ENCODE measurements at places on chromosomes 13 and 19.

DNA sequence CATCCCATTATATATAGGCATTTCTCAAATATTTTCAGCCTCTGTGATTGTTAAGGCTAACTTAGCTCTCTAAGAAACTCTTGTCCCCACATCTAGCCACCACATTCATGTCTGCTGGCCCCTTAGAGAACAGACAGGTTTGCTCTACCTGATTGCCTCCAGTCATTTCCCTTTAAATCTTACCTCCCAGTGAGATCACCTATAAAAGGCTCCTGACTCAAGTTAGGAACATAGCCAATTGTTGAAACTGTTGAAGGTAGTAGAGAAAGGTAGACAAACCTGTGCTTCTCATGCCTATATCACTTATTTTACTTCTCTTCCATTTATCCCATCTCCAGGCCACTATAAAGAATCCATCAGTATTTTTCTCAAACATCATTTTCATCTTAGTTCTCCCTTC, 771.4 kb downstream of the DIAPH3 start:
- no peak overlapping the region for H3K27ac ChIP-seq
- no peak overlapping the region for H3K4me3 ChIP-seq
- H3K27me3 ChIP-seq, result no peaks in the 10 kb centered on the region
- DNase-seq, result no peak
- H3K36me3 ChIP-seq, result no peaks in the 10 kb centered on the region
- H3K4me1 ChIP-seq, result no peaks in the 10 kb centered on the region

GRCh38 chr13:23628250-23628649, 58.0 kb downstream of the TNFRSF19 start:
- no peaks in the 10 kb centered on the region for H3K27me3 ChIP-seq
- no peak overlapping the region for H3K4me3 ChIP-seq
- no peak for DNase-seq
- no peaks in the 10 kb centered on the region for H3K36me3 ChIP-seq
- no peak overlapping the region for H3K27ac ChIP-seq

- peak; percentile 46 for DNase-seq
- no peaks in the 10 kb centered on the region for H3K27me3 ChIP-seq
- H3K36me3 ChIP-seq, result peaks cover 52% of the 10 kb centered on the region
- no peak overlapping the region for H3K4me3 ChIP-seq
- H3K27ac ChIP-seq, result no peak overlapping the region
Observed at GRCh38 chr19:44869733-44870470, 21.2 kb upstream of the TOMM40 start.

GRCh38 chr13:67726979-67727378, 496.8 kb upstream of the PCDH9 start:
- no peak for DNase-seq
- no peaks in the 10 kb centered on the region for H3K27me3 ChIP-seq
- H3K27ac ChIP-seq, result no peak overlapping the region
- no peaks in the 10 kb centered on the region for H3K36me3 ChIP-seq
- no peaks in the 10 kb centered on the region for H3K4me1 ChIP-seq

DNA sequence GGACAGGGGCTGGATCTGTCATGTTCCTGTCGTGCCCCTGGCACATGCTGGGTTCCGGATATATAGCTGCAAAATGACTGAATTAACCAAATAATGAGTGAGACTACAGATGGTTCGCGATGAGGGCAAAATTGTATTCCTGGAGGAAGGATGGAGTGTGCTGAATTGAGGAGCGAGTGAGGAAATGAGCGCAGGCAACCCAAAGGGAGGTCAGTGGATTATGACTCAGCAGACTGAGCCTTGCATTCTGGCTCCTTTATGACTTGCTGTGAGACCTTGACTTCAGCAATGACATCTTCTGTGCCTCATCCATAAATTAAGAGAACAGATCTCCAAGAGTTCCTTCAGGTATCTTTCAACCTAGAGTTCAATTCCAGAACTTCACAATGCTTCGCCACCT, 115.0 kb upstream of the CLDN10 start:
- H3K4me3 ChIP-seq, result no peak overlapping the region
- H3K27ac ChIP-seq, result no peak overlapping the region
- H3K4me1 ChIP-seq, result no peaks in the 10 kb centered on the region
- no peak for DNase-seq

DNA sequence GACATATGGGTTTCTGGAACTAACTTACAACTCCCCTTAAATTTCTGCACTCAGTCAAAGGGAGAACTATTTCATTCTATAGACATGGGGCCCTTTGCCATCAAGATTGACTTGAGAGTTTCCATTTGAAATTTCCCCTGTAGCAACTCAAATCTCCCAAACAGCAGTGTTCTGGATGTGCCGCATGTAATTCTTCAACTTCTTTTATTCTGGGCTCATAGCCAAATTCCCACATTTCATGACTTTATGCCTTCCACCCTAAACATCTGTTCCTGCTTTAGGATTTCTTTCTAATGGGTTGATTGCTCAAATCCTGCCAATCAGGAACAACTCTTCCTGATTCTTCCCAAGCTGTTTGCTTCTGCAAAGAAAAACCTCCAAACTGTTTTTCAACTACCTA, 336.0 kb downstream of the TBC1D4 start:
- no peaks in the 10 kb centered on the region for H3K4me1 ChIP-seq
- no peak overlapping the region for H3K4me3 ChIP-seq
- H3K27me3 ChIP-seq, result no peaks in the 10 kb centered on the region
- H3K36me3 ChIP-seq, result no peaks in the 10 kb centered on the region
- DNase-seq, result no peak

- DNase-seq, result no peak
- no peaks in the 10 kb centered on the region for H3K27me3 ChIP-seq
- H3K4me3 ChIP-seq, result no peak overlapping the region
- peaks cover 12% of the 10 kb centered on the region for H3K4me1 ChIP-seq
Observed at GRCh38 chr19:48988860-48989259, 4.2 kb downstream of the GYS1 start.

- no peak overlapping the region for H3K27ac ChIP-seq
- DNase-seq, result no peak
- no peaks in the 10 kb centered on the region for H3K27me3 ChIP-seq
- H3K36me3 ChIP-seq, result no peaks in the 10 kb centered on the region
- H3K4me1 ChIP-seq, result peaks cover 4% of the 10 kb centered on the region
Observed at GRCh38 chr13:105816994-105817393, 718.5 kb downstream of the EFNB2 start.

DNA sequence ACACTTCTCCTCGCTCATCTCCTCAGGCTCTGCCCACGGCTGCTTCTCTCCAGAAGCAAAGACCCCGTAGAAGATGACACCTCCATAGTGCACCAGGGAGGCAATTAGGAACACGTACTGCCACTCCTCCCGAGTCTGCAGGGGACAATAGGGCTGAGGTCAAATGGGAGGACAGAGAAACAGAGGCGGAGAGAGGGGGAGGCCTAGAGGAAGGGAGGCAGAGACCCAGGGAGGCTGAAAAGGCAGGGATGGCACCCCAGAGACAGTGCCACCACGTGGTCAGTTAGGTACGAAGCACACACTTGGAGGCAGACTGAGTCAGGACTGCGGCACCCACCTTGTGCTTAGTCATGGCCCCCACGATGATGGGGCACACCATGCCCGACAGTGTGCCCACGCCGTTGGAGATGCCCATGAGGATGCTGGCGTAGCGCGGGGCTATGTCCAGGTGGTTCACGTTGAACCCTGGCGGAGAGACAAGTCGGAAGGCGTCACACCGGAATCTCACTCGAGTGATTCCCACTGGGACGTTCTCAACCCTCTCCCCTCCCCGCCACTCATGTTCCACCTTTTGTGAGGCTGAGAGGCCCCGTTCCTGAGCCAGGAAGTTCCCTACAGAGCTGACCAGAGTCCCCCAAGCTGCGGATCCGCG, 5.6 kb downstream of the GFY start:
- no peaks in the 10 kb centered on the region for H3K36me3 ChIP-seq
- no peak overlapping the region for H3K27ac ChIP-seq
- no peaks in the 10 kb centered on the region for H3K4me1 ChIP-seq
- DNase-seq, result no peak

DNA sequence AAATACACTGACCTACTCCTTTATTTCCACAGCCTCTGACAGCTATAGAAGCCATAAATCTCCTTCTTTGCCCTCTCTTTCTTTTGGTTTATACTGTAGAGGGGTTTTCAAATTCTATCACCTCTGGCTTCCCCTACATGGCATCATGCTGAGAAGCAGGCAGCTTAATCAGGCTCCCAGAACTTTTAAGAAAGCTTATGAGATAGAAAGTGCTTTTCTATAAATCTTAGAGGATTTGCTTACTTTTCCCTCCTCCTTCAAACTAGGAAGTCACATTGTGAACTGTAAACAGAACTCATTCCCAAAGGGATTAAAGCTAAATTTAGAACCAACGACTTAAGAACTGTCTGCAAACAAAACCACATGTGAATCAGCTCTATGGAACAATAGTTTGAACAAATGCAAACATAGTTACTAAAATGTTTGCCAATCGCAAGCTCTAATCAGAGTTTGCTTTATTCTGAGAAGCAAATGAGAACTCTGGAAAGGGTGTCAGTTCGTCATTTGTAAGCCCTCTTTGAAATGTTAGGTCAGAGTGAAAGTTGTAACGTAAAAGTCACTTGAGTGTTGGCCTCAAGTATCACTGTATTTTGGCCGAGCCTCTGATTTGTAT, 344.1 kb downstream of the RFC3 start:
- no peaks in the 10 kb centered on the region for H3K27me3 ChIP-seq
- peaks cover 8% of the 10 kb centered on the region for H3K4me1 ChIP-seq
- no peak overlapping the region for H3K4me3 ChIP-seq
- no peaks in the 10 kb centered on the region for H3K36me3 ChIP-seq

DNA sequence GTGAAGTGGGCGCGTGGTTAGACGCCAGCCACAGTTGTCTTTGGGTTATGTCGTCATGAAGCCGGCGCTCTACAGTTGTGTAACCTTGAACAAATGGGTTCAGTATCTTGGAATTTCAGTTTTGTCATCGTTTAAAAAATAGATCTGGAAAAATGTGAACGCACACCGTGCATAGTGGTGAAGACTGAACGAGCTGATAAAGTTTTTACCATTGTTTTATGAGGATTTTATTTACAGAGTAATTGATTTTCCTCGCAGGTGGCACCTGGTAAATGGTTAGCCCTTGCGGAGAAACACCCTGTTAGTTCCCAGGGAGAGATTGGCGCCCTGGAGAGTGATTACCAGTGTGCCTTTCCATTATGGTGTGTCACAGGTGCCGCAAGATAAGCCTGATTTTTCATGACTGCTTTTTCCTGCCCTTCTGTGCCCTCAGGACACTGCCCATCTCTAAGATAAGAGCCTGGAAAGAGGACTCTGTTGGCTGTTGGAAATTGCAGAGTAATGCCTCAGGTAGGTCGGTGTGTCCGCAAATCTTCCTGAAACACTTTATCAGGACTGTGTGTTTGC, 577 bp downstream of the ZNF181 start:
- no peak for DNase-seq
- peak overlapping the region; percentile 98 for H3K27ac ChIP-seq
- H3K36me3 ChIP-seq, result peaks cover 11% of the 10 kb centered on the region

GRCh38 chr19:30107251-30107650, 165.2 kb downstream of the URI1 start:
- no peak for DNase-seq
- H3K36me3 ChIP-seq, result no peaks in the 10 kb centered on the region
- H3K27me3 ChIP-seq, result 0 out of 2 replicates have a peak, but pooled peaks cover 15% of the 10 kb centered on the region
- H3K4me1 ChIP-seq, result no peaks in the 10 kb centered on the region

DNA sequence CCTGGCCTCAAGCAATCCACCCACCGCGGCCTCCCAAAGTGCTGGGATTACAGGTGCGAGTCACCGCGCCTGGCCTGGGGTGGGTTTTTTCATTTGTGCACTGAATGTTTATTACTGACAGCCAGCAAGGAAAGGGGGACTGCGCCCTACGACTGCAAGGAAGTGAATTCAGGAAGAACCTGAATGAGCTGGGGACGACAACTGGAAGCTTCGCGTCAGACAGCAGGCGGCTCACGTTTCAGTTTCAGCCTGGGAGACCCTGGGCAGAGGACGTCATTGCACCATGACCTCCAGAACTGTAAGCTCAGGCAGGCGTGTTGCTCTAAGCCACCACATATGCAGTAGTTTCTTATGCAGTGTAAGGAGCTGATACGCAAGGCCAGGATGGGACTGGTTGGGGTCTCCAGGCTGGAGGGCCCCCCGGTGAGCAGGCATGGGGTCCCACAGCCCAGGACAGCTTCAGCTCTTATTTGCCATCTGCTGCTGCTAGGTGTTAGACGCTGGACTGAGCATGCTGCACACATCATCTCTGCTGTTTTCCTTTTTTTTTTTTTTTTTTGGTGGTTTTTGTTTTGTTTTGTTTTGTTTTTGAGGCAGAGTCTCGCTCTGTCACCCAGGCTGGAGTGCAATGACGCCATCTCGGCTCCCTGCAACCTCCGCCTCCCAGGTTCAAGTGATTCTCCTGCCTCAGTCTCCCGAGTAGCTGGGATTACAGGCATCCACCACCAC, 66.6 kb downstream of the GADD45B start:
- H3K27me3 ChIP-seq, result no peaks in the 10 kb centered on the region
- H3K4me3 ChIP-seq, result peak overlapping the region; percentile 20
- H3K36me3 ChIP-seq, result no peaks in the 10 kb centered on the region
- peak; percentile 84 for DNase-seq
- peak overlapping the region; percentile 38 for H3K27ac ChIP-seq

DNA sequence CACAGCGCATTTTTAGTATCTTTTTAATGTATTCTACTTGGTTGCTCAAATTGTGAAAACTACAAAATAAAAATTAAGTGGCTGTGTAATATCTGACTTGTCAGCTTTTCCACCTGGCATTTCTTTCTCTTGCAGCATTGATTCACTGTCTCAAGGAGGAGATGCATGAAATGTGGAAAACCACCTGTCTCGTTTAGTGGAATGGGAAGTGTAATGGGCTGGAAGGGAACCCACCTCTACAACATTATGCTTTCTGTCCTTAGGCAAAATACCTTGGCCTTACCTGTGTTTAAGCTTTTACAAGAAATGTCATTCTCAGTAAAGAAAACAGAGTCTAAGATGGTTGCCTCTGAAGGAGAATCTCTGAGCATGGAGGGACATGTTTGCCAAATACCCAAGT, 67.8 kb downstream of the FAM216B start:
- no peaks in the 10 kb centered on the region for H3K27me3 ChIP-seq
- no peaks in the 10 kb centered on the region for H3K4me1 ChIP-seq
- no peak overlapping the region for H3K27ac ChIP-seq
- DNase-seq, result no peak

DNA sequence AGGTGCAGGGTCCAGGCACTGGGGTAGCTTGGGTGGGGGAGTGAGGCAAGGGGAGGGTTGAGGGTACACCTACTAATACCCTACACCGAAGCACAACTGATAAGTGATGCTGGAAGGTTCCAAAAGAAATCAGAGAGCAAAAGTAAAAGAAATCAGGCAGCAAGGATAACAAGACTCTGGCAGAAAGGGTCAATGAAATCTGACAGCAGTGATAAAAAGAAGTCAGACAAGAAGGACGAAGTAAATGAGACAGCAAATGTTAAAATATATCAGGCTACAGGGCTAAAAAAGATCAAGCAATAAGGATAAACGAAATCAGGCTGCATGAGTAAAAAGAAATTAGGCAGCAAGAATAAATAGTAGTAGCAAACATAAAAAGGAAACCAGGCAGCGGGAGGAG, 4.7 kb downstream of the LRFN3 start:
- no peak overlapping the region for H3K27ac ChIP-seq
- peaks cover 7% of the 10 kb centered on the region for H3K4me1 ChIP-seq
- H3K36me3 ChIP-seq, result no peaks in the 10 kb centered on the region

- H3K4me3 ChIP-seq, result no peak overlapping the region
- no peak overlapping the region for H3K27ac ChIP-seq
- no peaks in the 10 kb centered on the region for H3K36me3 ChIP-seq
Observed at GRCh38 chr19:13013649-13014048, 18.4 kb downstream of the NFIX start.

Measured in SJCRH30 (cell line).